ENCODE measurements at places on chromosomes 2 and 18.

GRCh38 chr18:5909125-5909524 lies 13.8 kb upstream of the TMEM200C start:
- ATAC-seq = no peak

DNA sequence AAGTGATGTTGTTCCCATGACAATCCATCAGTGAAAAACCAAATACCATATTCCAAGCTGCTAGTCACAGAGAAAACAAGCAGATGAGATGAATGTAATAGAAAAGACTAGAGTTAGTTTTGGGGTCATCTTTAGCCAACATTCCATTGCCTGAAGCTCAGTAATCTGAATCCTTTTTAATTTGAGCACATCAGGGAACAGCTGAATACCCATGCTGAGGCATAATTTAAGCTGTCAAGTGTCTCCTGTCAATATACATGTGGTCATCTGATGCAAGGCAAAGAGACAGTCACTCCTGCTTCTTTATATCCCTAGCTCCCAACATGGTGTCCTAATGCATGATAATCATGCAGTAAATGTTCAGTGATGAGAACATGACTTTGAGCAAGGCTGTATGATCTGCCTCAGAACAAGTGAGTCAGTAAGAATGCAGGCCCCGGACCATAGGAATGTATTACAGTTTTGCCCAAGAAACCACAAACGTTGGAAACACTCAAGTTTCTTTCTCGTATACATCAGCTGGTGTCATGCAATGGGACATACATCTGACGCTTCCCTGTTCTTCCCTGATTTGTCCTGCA lies 48.0 kb downstream of the CDK15 start:
- no peak for ATAC-seq

DNA sequence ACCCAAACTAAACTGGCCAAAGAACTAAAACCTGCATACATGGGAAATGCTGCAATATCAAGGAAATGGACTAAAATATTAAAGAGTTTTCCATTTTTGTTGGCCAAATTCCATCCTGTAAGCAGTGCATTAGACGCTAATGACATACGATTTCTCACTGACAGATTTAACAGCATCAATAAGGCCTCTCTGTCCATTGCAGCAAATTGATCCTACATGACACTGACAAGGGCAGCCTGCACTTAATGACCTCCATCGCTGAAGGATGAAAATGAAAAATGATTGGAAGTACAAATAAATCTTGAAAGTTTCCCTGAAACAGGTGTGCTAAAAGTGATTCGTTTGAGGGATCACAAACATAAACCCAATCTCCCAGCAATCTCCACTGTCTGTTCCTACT lies 317.6 kb upstream of the KLHL14 start:
- no peak for ATAC-seq

DNA sequence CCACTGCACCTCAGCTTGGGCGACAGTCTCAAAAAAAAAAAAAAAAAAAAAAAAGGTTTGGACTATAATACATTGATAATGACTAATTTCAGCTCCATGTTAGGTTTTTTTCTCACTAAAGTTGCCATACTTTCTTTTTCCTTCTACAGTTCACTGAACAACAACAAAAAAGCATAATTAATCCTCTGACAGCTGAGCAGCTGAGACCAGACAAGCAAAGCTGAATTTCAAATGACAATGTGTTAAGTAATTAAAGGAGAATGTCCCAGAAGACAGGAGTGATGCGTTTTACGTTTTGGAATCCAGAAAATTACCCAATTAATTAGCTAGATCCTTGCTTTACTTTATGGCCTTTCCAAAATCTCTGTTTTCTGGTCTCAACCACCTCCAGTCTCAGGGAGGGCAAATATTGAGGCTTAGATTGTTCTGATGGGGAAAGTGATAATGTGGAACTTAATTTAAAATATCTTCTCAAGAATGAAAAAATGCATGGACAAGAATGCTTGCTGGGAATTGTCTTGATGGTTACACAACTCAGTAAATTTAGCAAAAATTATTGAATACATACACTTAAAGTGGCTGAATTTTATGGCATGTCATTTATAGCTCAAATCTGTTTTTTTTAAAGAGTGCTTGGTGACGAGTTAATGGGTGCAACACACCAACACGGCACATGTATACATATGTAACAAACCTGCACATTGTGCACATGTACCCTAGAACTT lies 17.4 kb upstream of the RMDN2 start:
- ATAC-seq = no peak

- ATAC-seq = no peak
Measured at GRCh38 chr2:53036196-53036595, 731.4 kb upstream of the CHAC2 start.

DNA sequence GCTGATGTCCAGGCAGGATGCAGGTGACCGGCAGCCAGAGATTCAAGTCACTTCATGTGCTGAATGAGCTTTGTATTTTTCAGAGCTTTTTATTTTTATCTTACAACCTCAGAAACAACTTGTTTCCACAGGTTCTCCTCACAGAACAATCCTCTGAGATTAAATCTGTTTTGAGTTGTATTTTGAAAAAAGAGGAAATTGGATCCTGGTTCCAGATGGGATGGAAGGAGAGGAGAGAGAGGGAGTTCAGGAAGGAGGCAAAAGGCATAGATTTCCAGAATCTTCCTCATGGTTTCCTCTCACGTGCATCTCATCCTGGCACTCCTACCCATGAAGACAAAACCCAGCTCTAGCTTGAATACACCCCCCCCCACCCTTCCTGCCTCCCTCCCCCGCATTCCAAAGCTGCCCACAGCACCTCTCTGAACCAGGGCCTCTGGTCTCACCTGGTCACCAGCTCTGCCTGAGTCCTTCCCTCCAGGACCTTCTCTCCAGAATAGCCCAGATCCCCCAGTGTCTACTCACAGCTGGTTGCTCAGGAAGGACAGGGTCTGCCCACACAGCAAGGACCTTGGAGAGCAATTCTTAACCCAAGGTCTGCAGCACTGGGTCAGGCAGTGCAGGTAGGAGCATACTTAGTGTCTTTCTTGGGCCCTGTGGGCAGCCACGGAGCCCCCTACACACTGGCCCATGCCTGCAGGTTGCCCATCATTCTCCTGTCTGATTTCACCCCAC lies 104.7 kb downstream of the ZFP36L2 start:
- ATAC-seq = no peak

- ATAC-seq = no peak
Measured at GRCh38 chr18:56645415-56646016, 5.6 kb upstream of the WDR7 start.

GRCh38 chr2:207819839-207820784 lies 50.4 kb upstream of the FZD5 start:
- ATAC-seq = no peak

- no peak for ATAC-seq
Measured at GRCh38 chr2:86825693-86826381, 35.1 kb upstream of the CD8A start.

- no peak for ATAC-seq
Measured at GRCh38 chr2:185142677-185143076, 544.3 kb downstream of the ZNF804A start.

DNA sequence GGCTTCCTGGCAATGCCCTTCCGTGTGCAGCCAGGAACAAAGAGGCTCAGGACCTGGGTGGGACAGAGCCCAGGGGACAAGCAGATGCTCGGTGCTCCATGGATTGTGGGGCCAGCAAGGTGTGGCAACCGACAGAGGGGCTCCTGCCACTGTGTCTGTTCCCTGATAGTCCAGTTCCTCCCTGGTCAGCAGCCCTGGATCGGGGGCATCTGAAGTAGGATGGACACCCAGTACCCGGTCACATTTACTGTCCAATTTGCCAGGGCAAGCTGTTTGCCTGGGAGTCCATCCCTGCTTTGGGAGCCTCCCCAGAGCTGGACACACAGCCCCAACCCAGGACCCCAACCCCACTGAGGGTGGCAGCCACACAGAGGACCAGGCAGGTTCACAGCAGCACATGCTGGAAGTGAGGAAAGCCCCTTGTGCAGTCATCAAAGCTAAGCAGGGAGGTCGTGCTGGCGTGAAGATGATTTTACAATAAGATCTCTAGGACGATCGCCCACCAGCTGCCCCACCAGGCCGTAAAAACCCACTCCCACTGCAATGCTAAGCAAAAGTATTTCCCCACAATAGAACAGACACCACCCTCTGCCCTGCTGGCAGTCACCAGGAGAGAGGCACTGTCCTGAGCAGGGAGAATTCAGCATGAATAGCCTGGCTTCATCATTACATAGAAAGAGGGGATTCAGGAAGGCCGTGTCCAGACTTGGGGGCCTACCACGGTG lies 141.7 kb downstream of the NDUFA10 start:
- ATAC-seq = no peak

- ATAC-seq = no peak
Measured at GRCh38 chr2:219060821-219061791, at the start of gene IHH. Gene IHH (minus strand): TSS chr2:219060921. CDS start chr2:219060467, 454 bp downstream.
